Endodermal cell (in vitro differentiated cells): ENCODE measurements at places on chromosomes 4 and X. TPM values are rescaled to one million over a fixed set of nuclear protein-coding genes. Genes with fewer than 3 reads are reported as not detected.

Gene DTHD1
- total RNA-seq = not detected in 3 replicates

Gene PWWP3B
- total RNA-seq = 2.7 to 4.3 TPM (median 3.9 TPM) in 3 replicates

Gene KCTD8
- total RNA-seq = 1.2 to 2.0 TPM (median 1.3 TPM) in 3 replicates

Gene DDX53
- total RNA-seq = not detected in 3 replicates

Gene STOX2
- total RNA-seq = 12.7 and 13.1 TPM in 2 replicates

Gene SLIT2
- total RNA-seq = 3.2 to 3.6 TPM (median 3.4 TPM) in 3 replicates

Gene SPP1
- 8.8 and 12.8 TPM in 2 replicates for total RNA-seq

Gene FOXR2
- total RNA-seq = not detected in 2 replicates

Gene RAB39B
- total RNA-seq = 3.3 to 5.4 TPM (median 5.1 TPM) in 3 replicates

Gene LRRC66
- 0.16 and 0.35 TPM in 2 replicates for total RNA-seq

Gene LUZP4
- total RNA-seq = not detected in 3 replicates

Gene ABCG2
- 0.07 to 0.40 TPM (median 0.31 TPM) in 3 replicates for total RNA-seq

Gene HELQ
- total RNA-seq = 10.8 to 14.7 TPM (median 14.5 TPM) in 3 replicates

Gene P2RY4
- total RNA-seq = 0.22 to 0.23 TPM in 2 of 3 replicates, not detected in the other

Gene SCML2
- total RNA-seq = 18.0 to 23.6 TPM (median 22.8 TPM) in 3 replicates

Gene TREX2
- total RNA-seq = 0.35 TPM in 1 of 3 replicates, not detected in the others

Gene MAOB
- total RNA-seq = 0.72 to 0.82 TPM (median 0.73 TPM) in 3 replicates

Gene CSN1S1
- total RNA-seq = not detected in 3 replicates

Gene ARMCX1
- 28.5 and 28.7 TPM in 2 replicates for total RNA-seq

Gene HSFX2
- total RNA-seq = not detected in 3 replicates

Gene MAGEA11
- total RNA-seq = not detected in 2 replicates

Gene CENPU
- 63.4 and 69.9 TPM in 2 replicates for total RNA-seq

Gene SNCA
- 7.3 to 15.3 TPM (median 13.5 TPM) in 3 replicates for total RNA-seq

Gene HSFX4
- total RNA-seq = not detected in 2 replicates

Gene OPRPN
- not detected in 2 replicates for total RNA-seq

Gene FAM114A1
- 21.4 to 39.3 TPM (median 37.0 TPM) in 3 replicates for total RNA-seq

Gene TEX13C
- 0.07 TPM in 1 of 2 replicates, not detected in the other for total RNA-seq

Gene POLN
- total RNA-seq = 2.5 and 2.9 TPM in 2 replicates

Gene DOCK11
- 3.4 to 4.6 TPM (median 3.9 TPM) in 3 replicates for total RNA-seq

Gene GLRA3
- total RNA-seq = 0.21 TPM in 1 of 3 replicates, not detected in the others

Gene AFM
- not detected in 2 replicates for total RNA-seq

Gene SYP
- 0.51 to 1.4 TPM (median 0.69 TPM) in 3 replicates for total RNA-seq

Gene LEF1
- total RNA-seq = 0.77 to 1.6 TPM (median 1.1 TPM) in 3 replicates

Gene ITGB1BP2
- 3.3 to 6.8 TPM (median 4.1 TPM) in 3 replicates for total RNA-seq

Gene OPN1LW
- total RNA-seq = not detected in 2 replicates

Gene EVC2
- total RNA-seq = 5.6 to 9.7 TPM (median 9.3 TPM) in 3 replicates

Gene JADE3
- total RNA-seq = 26.7 and 31.3 TPM in 2 replicates

Gene FATE1
- not detected in 3 replicates for total RNA-seq

Gene IL1RAPL1
- total RNA-seq = 0.90 and 1.1 TPM in 2 replicates

Gene ZMAT1
- total RNA-seq = 7.6 to 9.0 TPM (median 8.4 TPM) in 3 replicates

Gene AMTN
- total RNA-seq = not detected in 3 replicates

Gene ARX
- total RNA-seq = 0.23 TPM in 1 of 3 replicates, not detected in the others

Gene HTRA3
- 3.1 to 6.9 TPM (median 3.2 TPM) in 3 replicates for total RNA-seq

Gene IRS4
- 10.2 and 10.4 TPM in 2 replicates for total RNA-seq

Gene ITM2A
- 24.8 and 29.6 TPM in 2 replicates for total RNA-seq

Gene GPAT3
- 1.3 and 2.0 TPM in 2 replicates for total RNA-seq

Gene EMCN
- not detected in 3 replicates for total RNA-seq

Gene EOLA1
- total RNA-seq = 17.0 and 18.0 TPM in 2 replicates

Gene DCAF12L2
- total RNA-seq = 1.1 and 1.6 TPM in 2 replicates

Gene CLNK
- not detected in 3 replicates for total RNA-seq

Gene NUDT10
- 23.7 and 24.2 TPM in 2 replicates for total RNA-seq

Gene BMP3
- total RNA-seq = 0.05 and 0.11 TPM in 2 replicates

Gene DAPP1
- total RNA-seq = not detected in 3 replicates
